NCI-H446 treated with DMSO at 0.1 percent for 48 hours (cell line): ENCODE measurements at places on chromosomes 5 and 9.

DNA sequence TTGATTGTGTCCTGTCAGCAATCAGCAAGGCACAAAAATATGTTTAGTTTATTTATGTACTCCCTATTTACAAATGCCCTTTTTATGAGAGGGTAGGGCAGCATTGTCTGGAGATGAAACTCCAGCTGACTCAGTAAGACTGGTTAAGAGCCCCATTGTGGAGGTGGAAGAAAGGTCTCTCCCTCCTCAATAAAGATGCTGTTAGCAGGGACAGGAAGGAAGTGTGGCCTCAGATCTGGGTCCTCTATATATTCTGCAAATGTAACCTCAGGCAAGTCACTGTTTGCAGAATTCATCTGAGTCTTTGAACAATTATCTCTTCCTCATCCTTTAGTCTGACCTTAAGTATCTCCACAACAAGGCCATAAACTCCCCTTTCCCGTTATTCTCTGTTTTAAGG is 48.3 kb upstream of the TRAF1 start:
- no peak for DNase-seq

DNA sequence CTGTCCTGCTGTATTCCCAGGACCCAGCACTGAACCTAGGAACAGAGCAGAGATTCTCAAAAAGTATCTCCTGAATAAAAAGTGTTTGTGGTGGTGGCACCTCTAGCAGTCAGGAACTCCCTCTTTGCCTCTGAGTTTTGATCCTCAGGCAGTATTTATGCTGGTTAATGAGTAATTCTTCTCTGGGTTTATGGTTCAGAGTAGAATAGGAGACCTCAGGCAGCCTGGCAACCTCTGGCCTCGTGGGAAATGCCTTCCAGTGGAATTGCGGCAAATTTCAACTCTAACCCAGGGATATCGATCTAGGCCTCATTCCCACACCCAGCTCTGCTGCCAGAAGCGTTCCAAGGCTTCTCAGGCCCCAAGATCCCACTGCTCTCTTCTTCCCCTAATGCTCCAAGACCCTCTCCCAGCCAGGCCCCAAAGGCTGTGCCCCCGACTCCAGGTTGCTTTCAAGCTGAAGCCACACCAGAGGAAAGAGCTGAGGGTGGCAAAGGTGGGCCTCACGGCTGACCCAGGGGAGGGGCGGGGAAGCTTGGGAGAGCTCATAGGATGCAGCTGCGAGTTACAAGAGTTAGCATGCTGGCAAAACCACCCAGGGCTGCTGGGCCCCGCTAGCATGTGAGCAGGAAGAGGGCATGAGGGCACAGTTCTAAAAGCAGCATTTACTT is 10.9 kb upstream of the HDHD3 start:
- no peak for DNase-seq

DNA sequence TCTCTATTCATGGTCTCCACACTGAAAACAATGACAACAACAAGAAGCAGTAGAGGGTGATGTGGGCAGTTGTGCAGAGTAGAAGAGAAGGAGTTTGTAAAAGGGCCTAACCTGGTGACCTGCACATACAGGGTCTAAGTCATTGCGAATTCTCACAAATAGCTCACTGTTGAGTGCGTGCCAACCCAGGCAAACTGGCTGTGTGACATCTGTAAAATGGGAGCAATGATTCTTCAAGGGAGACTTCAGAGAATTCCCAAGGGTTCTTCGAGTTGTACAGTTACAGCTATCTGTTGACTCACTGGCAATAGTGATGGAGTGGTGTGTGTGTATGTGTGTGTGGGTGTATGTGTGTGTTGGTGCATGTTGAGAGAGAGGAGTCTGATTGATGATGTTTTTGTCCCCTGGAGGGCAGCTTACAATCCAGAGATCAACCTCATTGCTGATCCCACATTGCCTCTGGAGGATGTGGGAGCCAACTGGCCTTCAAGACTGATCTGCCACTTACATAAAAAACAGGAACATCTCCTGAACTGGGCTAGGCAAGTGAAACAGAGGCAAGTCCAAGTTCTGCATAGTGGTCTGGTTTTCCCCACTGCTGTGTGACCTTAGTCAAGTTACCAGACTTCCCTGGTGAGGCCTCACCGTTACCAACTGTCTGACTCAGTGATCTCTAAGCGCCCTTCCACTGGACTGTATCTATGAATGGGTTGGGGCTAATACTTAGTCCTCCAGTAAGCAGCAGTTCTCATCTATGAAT is 3.2 kb downstream of the FAT2 start:
- no peak for DNase-seq

DNA sequence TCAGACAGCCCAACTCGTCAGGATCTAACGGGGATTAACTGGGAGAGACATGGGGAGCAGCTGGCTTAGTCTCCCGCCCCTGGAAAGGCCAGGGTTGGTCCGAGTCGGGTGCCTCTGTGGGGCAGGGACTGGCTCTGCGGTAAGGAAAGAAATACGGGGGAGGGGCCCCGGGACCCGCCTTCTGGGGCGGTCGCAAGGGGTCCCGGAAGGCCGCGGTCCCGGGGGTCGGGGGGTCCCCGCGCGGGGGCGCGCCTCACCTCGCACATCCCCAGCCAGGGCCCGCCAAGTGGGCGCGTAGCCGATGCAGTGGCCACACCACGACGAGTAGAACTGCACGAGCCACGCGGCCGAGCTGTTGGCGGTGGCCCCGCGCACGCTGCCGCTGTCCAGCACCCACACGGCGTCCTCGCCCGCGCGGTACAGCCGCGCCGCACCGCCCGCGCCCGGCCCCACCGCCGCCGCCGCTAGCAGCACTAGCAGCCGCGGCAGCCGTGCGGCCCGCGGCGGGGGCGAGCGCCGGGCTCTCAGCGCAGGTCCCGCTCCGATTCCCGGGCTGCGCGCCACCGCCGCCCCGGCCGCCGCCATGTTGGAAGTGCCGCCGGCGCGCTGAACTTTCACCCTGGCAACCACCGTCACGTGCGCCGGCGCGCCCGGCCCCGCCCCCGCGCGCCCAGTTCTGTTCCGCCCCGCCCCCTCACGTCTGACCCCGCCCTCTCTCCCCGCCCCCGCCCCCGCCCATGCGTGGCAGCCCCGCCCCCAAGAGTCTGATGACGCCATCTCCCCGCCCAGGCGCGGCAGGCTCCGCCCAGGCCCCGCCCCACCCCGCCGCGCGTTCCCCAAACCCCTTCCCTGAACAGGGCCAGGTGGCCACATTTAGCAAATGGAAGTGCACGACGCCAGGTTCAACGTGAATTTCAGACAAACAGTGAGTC is at the start of gene QSOX2:
Gene QSOX2 (minus strand): TSS at position 594 of the 932 bp plus-strand sequence. CDS start 9 bp downstream, at position 585.
- peak; percentile 51 for DNase-seq

DNA sequence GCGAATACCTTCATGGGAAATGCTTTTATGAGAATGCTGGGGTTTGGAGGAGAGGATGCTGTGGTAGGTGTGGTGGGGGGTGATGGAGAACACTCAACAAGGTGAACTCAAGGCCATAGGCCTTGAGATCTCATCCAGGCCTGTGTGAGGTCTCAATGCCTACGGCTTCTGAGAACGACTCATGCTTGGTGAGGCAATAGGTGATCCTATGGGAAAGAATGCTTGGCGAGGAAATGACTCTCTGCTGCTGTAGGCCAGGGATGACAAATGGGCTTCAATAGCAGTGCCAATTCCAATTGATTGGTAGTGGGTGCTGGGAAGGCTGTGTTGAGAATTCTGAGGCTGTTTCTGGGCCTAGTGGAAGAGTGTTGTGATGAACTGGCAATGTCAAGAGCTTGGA is 280.2 kb upstream of the CLINT1 start:
- DNase-seq, result no peak

- no peak for DNase-seq
Observed at GRCh38 chr5:78806544-78806943, 158.0 kb upstream of the LHFPL2 start.

DNA sequence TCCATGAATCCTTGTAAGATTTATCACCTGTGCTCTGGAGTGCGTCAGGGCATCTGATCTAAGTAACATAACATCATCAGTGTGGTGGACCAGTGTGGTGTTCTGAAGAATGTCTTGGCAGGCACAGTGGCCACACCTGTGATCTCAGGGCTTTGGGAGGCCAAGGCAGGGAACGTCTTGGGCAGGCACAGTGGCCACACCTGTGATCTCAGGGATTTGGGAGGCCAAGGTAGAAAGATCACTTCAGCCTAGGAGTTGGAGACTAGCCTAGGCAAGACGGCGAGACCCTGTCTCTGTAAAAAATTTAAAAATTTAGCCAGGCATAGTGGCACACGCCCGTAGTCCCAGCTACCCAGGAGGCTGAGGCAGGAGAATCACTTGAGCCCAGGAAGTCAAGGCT is 185.5 kb downstream of the CACNA1B start:
- DNase-seq, result no peak

DNA sequence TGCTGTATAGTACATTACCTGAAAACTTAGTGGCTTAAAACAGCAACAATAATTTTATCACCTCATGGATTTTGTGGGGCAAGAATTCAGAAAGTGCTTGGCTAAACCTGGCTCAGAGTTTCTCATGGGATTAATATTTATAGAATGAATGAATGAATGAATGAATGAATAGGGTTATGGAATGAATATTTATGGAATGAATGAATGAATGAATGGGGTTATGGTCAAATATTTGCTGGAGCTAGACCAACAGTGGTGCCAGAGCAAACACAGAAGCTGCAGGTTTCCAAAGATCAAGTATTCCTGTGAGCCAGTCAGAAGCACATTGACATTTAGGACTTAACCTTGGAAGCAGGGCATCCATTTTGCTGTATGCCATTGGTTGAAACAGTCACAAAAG is 35.7 kb downstream of the PLPPR1 start:
- DNase-seq, result no peak

DNA sequence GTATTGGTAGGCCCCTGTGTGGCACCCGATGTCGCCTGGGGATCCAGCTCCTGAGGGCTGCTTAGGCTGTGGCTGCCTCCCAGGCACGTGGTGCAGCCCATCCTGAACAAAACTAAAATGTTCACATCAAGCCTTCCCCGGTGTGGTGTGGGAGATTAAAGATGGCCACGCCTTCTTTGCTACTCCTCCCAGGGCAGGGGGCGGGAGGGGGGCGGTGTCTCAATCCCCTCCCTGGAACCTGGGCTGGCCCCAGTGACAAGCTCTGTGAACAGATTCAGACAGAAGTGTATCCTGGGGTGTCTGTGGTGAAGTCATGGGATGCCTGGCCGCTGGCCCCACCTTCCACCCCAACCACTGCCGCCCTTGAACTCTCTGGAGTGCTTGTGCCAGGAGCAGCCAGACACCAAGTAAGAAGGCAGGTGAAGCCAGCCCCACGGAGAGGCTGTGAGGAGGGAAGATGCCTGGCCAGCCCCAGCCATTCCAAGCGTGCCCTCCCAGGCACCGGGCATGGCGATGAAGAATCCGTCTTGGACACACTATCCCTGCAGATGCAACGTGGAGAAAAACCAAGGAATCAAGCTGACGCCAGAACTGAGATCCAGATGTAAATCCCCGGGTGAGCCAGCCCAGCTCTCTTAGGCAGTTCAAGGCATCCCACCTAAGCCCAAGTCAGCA is 75.8 kb downstream of the AK8 start:
- DNase-seq, result no peak

- no peak for DNase-seq
Observed at GRCh38 chr5:38692781-38693527, 136.5 kb upstream of the LIFR start.

DNA sequence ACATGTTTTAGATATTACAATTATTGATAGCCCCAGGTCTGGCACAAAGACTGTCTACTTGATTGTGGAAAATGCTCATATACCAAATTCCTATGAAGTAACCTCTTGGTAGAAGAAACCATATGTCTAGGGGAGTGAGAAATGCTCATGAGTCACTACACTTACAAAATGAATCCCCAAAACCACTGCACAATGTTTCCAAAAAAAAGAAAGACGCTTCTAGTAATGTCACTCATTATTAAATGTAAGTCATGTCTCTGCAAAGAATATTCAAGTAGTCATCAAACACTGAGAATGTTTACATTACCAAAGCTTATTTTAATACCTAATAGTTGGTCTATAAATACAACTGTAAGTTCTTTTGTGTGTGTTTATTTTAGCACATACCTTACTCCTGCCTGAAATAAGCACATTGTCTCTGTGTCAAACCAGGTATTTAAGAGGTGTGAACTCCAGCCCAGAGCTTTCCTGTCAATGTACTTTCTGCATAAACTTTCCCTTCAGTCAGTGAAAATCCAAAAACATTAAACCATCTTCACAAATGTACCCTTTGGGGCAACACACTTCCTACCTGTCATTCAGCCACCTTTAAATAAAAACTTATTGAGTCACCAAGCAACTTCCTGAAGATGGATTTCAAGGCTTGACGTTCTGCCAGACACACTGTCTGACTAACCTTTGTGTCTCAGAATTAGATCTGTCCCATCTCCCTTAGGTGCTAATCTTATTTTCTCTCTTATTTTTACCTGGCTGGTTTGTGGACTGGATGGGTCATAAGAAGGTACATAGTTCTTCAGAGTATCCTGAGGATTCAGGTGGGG is 194.0 kb downstream of the NFIB start:
- DNase-seq, result no peak

- DNase-seq, result no peak
Observed at GRCh38 chr5:137036640-137037039, 462.5 kb downstream of the SPOCK1 start.

GRCh38 chr9:96487949-96488348 is 38.0 kb downstream of the HABP4 start:
- DNase-seq, result no peak

- DNase-seq, result peak; percentile 3
Observed at GRCh38 chr5:134437847-134438581, 26.3 kb upstream of the CDKN2AIPNL start.

- DNase-seq, result no peak
Observed at GRCh38 chr5:57736716-57737115, 254.1 kb upstream of the ACTBL2 start.

- DNase-seq, result peak; percentile 12
Observed at GRCh38 chr9:129968690-129969485, 74.1 kb downstream of the FNBP1 start.

GRCh38 chr9:101434998-101435397 is 576 bp downstream of the ALDOB start:
- no peak for DNase-seq

DNA sequence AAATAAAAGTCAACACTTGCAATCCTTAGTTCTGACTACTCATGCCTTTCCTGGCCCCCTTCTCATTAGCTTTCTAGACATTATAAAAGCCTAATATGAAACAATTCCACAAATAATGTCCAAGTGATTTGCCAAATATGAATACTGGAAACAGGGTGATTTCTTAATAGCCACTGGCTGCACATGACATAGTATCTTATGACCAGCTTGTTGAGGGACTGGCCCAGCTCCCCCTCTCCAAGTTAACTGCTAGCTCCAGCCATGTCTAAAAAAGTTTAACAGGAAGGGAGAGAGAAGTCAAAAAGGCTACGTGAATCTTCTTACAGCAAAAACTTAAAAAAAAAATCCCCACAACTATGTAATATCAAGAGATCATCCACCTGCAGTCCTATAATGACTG is 1.5 kb downstream of the CERT1 start:
- DNase-seq, result no peak

- no peak for DNase-seq
Observed at GRCh38 chr9:112103405-112103804, 71.7 kb downstream of the SUSD1 start.

GRCh38 chr9:15421990-15422371 is 695 bp upstream of the SNAPC3 start:
- DNase-seq, result no peak

- peak; percentile 17 for DNase-seq
Observed at GRCh38 chr5:14399054-14399692, 182.4 kb upstream of the OTULINL start.
